ENCODE measurements at places on chromosomes 11 and 22.

DNA sequence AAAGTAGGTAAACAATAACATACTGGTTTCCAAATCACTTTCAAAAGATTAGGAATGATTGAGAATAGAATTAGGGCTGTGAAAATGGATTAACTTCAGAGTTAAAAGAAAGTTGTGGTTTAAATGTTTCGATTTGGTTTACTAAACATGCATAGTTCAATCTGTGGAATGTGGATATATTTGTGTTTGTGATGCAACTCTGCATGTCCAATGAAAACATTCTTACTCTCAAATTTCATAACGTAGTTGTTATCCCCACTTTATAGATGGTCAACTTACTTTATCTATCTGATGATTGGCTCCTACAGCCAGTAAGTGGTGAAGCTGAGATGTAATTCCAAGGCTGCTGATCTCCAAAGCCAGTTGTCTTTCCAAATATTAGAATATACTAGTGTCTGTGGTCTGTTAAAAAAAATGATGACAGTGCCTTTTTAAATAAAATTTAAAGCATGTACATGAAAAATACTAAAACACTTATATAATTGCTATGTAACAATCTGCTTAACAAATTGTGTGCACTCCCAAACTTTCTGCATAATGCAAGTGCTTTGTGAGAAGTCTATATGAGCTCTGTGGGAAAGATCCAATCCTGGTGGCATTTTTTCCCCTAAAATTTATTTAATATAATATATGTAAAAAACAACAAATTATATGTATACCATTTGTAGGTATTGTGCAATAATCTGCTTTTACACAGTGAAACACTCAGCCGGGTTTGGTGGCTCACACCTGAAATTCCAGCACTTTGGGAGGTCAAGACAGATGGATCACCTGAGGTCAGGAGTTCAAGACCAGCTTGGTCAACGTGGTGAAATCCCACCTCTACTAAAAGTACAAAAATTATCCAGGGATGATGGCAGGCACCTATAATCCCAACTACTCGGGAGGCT lies 9.7 kb upstream of the SIK3 start:
- no peak for DNase-seq

DNA sequence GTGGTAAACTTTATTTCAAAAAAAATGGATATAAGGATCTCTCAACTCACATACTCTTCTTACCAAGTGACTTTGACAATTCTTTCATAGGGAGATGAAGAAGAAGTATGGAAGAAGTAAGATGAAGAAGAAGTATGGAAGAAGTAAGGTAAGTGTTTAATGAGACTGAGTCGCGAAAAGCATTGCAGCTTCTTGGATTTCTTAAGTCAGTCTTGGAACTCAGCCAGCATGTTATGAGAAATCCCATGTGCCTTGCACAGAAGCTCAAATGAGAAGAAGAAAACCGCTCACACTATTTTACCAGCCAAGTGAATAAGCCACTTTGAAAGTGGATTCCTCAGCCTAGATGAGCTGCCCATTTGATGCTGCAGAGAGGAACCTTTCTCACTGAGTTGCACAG lies 332.0 kb upstream of the CCDC179 start:
- no peak for DNase-seq

DNA sequence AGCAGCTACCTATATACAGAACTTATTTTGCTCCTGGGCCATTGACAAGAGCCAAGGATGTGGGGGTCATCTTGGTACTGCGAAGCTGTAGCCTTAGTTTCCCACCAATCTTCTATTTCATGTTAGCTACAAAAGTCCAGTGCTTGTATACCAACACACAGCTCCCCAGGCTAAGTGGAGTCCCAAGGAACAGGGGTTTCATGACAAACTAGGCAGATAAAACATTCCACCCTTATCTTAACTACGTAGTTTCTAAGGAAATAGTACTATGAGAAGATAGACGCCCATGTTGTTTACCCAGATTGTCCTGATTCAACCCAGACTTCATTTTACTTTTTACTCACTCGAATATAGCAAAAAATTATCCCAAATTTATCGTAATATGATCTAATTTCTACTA lies 218.5 kb downstream of the DYNC2H1 start:
- DNase-seq, result no peak

DNA sequence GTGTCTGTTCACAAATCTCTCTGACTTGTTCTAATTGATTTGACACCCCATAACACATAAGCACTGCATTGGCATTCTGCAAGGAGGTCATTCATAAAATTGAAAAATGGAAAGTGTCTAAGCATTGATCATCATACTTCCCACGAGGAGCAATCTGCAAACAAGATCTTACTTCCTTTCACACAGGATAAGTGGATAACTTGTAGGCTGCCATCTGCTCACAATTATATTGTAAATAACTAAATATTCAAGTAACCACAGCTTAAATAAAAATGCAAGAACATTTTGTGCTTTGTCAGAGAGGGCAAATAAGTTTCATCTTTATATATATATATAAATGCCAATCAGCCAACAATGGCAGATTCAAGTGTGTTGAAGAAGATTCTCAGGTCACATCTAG lies 264.8 kb upstream of the ZC3H12C start:
- no peak for DNase-seq

- no peak for DNase-seq
Observed at GRCh38 chr22:31628969-31629708, 32.9 kb downstream of the PISD start.

DNA sequence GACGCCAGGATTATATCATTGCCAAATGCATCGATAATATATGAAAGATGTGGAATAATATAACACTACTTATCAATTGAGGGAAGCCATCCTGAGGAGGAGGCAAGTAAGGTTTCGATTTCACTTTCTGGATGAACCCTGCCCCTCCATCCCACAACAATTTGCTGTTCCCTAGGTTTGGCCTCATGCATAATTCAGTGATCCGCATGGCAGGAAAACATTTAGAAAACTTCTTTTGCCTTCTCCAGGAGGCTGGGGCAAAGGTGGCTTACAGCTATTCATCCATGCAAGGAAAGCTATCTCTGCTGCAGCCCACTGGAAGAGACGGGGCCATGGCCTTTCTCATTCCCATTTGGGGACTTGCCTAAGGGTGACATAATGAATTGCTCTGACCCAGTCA lies 489.4 kb upstream of the CADM1 start:
- no peak for DNase-seq

DNA sequence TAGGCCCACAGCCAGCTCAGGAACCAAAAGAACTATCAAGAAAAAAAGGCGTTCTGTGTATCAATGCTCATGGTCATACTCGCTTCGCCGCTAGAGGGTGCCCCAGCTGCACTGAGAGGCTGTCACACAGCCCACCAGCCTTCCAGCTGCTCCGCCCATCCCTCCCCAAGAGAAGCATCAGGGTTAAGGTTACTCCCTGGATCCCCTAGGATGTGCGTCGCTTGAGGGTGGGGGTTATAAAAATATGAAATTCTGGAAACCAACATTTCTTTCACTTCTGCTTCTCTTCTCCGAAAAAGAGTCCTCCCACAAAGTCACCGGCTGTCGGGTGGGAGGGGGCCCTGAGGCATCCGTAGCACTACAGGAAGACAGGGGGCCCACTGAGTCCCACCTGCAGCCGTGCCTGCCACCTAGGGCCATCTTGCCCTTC lies 1.7 kb downstream of the CBX6 start:
- DNase-seq, result no peak

DNA sequence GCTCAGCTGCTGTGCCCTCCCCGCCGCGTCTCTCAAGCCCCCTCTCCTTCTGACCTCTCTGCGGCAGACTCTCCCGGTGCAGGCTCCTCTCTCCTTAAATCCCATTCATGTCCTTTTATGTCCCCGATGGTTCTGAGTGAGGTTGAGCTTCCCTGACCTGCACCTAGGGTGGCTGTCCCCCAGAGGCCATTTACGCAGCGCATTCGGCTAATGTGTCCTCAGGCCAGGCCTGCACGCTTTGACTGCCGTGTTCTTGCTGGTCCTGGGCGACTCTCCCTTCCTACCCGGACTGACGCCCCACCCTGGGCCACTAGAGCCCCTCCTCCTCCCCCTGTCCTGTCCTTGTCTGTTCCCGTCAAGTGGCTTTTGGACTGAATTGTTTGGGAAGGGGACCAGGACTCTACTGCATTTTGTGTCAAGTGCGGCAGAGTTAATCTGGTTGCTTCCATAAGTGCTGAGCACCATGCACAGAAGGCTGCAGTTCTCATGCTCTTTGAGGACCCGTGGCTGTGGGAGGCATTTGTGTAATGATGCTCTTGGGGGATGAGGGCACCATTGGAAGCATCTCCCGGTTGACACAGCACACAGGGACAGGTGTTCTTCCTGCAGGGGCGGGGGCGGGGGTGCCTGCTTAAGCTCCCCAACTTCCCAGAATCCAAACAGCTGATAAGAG lies 37.1 kb downstream of the IGHMBP2 start:
- no peak for DNase-seq

GRCh38 chr11:113874581-113875233 lies 665 bp downstream of the USP28 start:
- DNase-seq, result no peak

GRCh38 chr11:112221274-112221835 lies 4.9 kb upstream of the PTS start:
- DNase-seq, result no peak

GRCh38 chr11:14725150-14725549 lies 81.5 kb downstream of the PDE3B start:
- DNase-seq, result no peak

GRCh38 chr22:37007651-37008050 lies 11.6 kb downstream of the TST start:
- no peak for DNase-seq

- no peak for DNase-seq
Observed at GRCh38 chr11:45593992-45594391, 71.4 kb downstream of the CHST1 start.

GRCh38 chr22:38704654-38705234 lies 1.0 kb upstream of the GTPBP1 start:
- no peak for DNase-seq

DNA sequence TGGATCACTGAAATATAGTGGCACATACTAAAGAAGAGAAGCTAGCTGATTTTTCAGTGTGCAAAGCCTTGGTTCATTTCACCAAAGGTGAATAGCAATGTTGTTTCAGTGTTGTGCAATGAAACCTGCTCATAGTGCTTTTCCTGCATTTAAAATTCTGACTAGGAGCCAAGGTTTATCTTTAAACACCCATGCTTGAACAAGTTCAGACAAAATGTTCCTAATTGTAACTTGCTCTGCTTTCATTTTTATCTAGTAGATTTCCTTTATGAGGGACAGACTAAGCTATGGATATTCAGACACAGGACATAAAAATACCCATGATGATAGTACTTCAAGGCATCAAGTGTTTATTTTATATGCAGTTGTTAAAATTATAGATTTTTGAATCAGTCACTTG lies 47.7 kb downstream of the BBOX1 start:
- no peak for DNase-seq

- DNase-seq, result no peak
Observed at GRCh38 chr11:73345481-73346160, 30.6 kb upstream of the RELT start.

DNA sequence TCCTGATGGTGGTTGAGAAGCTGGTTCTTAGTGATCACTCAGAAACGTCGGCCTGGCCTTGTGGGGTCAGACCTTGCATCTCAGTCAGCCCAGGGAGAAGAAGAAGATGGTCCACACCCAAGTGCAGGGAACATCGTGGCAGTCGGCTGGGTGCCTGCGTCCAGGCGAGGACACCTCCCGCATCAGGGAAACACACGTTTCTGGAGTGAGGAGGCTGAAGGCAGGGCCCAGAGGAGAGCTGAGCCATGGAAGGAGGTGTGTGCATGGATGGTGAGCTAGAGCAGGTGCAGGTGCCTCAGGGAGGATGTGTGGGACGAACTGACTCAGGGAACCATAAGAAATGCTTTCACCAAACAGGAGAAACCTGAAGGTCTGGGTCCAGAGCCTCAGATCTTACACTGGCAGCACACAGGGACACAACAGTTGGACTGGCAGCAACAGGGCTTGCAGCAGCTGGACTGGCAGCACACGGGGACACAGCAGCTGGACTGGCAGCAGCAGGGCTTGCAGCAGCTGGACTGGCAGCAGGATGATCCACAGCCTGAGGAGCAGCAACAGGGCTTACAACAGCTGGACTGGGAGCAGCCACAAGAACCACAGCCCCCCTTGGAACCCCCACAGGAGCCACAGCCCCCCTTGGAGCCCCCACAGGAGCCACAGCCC lies 632 bp downstream of the KRTAP5-2 start:
- DNase-seq, result no peak

GRCh38 chr11:68146010-68146540 lies 24.9 kb upstream of the CHKA start:
- DNase-seq, result no peak

GRCh38 chr22:22508274-22509176 lies at the start of gene ZNF280B:
TSS of gene ZNF280B (minus strand) at chr22:22508742. CDS start at chr22:22489398, 19,344 bp downstream.
- no peak for DNase-seq

Measured in cortex of kidney (tissue), 1 donor.